ENCODE measurements at places on chromosomes 4 and X. TPM values are rescaled to one million over a fixed set of nuclear protein-coding genes. Genes with fewer than 3 reads are reported as not detected.

IL2 gene
- total RNA-seq = not detected

GAB3 gene
- 2.7 TPM for total RNA-seq

BLOC1S4 gene
- 19.9 TPM for total RNA-seq

IQCM gene
- total RNA-seq = not detected

SPATA18 gene
- 32.6 TPM for total RNA-seq

GATB gene
- total RNA-seq = 12.4 TPM

TMEM35A gene
- total RNA-seq = 5.5 TPM

ZNF732 gene
- 0.13 TPM for total RNA-seq

P2RY4 gene
- 0.13 TPM for total RNA-seq
